NT2/D1 (cell line): ENCODE measurements at places on chromosomes 2 and 18.

- DNase-seq, result no peak
Observed at GRCh38 chr2:72780477-72780876, 45.4 kb downstream of the EXOC6B start.

GRCh38 chr18:9756933-9757470 is 48.9 kb downstream of the RAB31 start:
- DNase-seq, result no peak

- DNase-seq, result no peak
Observed at GRCh38 chr2:137156221-137156844, 391.0 kb downstream of the THSD7B start.

DNA sequence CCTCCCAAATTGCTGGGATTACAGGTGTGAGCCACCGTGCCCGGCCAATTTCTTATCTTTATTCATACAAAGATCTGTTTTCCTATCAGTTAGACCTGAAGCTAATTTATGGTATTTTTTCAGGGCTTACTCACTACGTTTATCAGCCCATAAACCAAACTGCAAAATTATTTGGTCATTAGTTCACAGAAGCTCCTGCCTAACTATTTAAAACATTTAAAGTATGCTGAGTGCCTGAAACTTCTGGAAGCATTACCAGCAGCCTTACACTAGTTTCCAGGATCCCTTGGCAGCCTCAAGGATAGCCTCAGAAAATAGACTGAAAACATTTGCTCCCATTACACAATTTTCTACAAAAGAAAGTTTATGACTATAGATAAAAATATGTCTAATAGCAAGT is 68.8 kb downstream of the GALNT13 start:
- no peak for DNase-seq

DNA sequence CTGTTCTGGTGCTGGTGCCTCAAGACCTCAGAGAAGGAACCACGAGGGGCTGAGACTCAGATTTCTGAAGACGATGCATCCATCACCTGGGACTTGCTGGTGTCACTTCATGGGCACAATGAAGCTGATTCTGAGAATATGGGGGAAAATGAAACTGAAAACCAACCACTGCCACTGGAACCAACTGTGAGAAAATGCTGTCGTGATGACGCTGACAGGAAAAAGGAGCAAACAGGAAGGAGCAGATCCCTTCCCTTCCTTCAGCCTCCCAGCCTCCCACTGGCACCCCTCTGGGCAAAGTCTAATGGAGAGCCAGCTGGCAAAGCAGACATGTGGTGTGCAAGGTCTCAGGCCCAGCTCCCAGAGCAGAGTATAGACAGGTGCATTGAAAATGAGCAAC is 109.7 kb downstream of the FOXI3 start:
- DNase-seq, result no peak

- DNase-seq, result no peak
Observed at GRCh38 chr18:50061876-50062517, 132.9 kb downstream of the MYO5B start.

DNA sequence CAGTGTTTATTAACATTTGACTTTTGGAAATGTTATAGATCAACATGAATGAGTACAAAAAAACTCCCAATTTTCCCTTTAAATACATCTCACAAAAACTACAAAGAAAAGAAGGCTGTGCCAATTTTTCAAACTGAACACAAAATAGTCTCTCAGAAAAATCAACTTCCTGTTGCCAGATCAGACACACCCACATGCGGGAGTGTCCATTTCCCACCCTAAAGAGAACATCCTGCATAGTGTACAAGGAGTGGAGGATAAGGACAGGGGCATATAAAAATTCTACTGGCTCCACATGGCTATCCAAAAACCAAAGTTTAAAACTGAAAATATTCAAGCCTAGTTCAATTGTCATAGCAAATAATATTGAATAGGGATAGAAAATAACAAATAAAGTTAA is 165.3 kb downstream of the ATAD2B start:
- no peak for DNase-seq

DNA sequence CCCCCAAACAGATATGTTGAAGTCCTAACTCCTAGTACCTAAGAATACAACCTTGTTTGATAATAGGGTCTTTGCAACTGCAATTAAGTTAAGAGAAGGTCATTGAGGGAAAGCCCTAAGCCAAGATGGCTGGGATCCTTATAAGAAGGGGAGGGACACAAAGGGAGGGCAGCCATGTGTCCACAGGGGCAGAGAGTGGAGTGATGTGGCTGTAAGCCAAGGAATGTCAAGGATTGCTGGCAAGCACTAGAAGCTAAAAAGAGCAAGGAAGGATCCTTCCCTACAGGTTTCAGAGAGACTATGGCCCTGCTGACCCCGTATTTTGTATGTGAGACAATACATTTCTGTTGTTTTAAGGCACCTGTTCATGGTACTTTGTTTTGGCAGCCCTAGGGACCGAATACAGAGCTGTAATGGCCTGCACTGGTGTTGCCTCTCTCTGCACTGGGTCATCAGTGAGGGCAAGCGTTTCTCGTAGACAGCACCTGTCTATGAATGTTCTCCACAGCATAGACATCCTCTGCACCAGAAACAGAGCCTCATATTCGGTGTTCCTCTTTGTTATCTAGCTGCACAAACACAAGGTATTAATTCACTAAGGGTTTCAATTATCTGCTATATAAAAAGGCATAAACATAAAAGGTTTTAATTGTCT is 75.4 kb upstream of the AQP4 start:
- no peak for DNase-seq

- peak; percentile 72 for DNase-seq
Observed at GRCh38 chr18:57353940-57354461, 1.6 kb downstream of the ST8SIA3 start.

DNA sequence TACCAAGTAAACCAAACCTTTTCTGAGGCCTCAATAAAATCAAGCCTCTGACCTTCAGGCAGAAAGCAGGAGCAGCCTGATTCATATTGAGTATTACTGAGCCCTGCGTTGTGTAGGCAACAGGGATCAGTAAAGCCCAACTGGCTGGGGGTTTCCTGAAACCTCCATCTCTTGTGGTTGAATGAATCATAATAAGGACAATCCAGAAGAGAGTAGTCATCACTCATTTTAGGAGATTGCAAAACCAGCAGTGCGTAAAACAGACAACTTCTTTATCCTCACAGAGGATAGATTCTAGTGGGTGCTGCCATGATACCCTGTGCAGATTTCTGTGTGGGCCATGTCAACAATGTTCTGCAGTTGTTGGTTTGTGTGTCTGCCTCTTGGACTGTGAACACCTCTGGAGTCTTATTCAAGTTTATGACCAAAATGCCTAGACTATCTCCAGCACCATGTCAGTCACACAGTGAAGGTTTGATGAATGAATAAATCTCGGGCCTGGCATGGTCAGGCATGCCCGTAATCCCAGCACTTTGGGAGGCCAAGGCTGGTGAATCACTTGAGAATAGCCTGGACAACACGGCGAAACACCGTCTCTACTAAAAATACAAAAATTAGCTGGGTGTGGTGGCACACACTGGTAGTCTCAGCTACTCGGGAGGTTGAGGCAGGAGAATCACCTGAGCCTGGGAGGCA is 51.8 kb upstream of the RAB27B start:
- no peak for DNase-seq

DNA sequence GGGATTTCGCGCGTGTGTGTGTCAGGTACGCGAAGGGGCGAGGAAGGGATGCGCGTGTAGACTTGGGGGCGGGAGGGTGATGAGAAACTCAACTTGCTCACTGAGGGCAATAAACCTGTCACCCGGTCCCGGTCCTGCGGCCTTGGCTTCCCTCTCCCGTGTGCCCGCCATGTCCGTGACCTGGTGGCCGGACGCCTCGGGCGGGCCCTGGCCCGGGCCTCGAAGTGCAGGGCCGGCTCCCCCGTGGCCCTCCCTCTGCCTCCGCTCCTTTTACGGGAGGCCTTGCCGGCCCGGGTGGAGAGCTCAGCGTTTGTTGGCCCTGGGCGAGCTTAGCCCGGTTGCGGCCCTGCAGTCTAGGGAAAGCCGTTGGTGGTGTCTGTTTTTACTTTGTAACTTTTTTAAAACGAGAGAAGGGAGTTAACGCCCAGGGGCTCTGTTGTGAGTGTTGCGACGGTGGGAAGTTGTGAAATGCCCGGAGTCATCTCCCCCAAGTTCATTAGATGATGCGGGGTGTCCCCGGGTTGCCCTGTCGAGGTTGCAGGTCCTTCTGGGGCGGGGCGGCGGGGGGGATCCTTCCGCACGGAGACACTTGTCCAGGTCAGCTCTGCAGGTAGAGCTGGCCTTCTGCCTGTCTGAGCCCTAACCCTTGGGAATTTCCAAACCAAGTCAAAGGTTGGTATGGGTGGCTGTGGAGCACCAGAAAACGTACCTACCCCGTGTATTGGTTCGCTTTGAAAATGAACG is 883 bp downstream of the SMCHD1 start:
- DNase-seq, result no peak

- no peak for DNase-seq
Observed at GRCh38 chr2:215919624-215920243, 93.6 kb downstream of the MREG start.

GRCh38 chr2:214587442-214587841 is 176.6 kb downstream of the VWC2L start:
- peak; percentile 18 for DNase-seq

GRCh38 chr18:53756610-53756972 is 467.9 kb downstream of the MBD2 start:
- DNase-seq, result no peak

GRCh38 chr2:233764264-233764663 is 4.2 kb downstream of the UGT1A1 start:
- no peak for DNase-seq

- no peak for DNase-seq
Observed at GRCh38 chr2:206875701-206876100, 63.6 kb upstream of the CPO start.

DNA sequence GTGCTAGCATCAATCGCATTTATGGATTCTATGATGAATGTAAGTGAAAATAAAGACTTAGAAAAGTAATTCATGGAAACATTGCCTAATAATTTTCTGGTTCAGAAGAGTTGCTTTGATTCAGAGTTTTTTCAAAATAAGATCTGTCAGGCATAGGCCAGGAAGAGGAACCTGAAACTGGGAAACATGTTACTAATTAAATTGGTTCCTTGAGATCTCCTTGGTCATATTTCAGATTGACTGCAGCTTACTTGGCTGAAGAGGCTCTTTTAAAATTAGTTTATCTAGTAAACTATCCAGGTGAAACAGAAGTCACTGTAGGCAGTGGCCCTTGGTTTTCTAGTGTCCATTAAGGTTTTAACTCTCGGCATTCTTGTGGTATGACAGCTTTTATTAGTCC is 27.4 kb downstream of the PPP1CB start:
- DNase-seq, result no peak

DNA sequence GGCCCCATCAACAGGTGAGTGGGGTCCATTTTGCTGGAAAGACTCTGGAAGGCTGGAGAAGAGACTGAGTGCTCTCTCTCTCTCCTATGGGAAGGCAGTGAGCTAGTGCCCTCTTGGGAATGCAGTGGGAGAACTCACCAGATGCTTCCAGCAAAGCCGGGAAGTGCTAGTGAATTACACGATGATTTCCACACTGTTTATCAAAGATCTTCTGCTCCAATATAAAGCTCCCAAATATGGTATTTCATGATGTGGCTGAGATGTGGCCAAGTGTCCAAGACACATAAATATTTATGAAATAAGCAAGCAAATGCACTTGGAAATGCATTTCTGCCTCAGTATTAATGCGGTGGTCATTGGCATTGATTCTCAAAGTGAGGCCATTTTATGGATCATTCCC is 135.9 kb downstream of the VAPA start:
- DNase-seq, result no peak

DNA sequence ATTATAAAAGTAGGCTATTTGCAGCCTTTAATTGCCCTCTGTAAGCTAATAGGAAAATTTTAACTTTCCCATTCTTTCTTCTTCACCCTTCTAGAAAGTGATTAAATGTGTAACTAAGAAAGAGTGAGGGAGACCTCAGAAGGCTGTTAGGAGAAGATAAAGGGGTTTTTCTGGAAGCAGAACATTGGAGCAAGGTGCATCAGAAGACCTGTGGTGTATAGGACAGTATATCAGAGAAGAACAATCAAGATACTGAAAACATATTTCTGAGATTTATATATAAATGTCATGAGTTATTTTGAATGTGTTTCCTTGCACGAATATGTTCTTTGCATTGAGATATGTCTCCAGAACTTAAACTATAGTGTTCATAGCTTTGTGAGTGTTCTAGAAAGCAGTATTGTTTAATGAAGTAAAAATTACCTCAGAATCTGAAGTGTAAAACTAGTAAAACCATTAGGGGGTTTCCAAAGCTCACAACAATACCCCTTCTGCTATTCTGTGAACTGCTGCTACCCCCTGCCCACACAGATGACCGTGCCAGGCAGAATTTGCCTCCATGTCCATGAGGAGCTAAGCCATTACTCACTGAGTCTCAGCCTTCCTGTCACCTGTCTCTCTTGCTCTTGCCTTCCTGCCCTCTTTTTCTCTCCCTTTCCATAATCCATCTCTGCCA is 537.9 kb downstream of the EPHA4 start:
- DNase-seq, result no peak

GRCh38 chr2:203662951-203663350 is 43.5 kb upstream of the CD28 start:
- no peak for DNase-seq

DNA sequence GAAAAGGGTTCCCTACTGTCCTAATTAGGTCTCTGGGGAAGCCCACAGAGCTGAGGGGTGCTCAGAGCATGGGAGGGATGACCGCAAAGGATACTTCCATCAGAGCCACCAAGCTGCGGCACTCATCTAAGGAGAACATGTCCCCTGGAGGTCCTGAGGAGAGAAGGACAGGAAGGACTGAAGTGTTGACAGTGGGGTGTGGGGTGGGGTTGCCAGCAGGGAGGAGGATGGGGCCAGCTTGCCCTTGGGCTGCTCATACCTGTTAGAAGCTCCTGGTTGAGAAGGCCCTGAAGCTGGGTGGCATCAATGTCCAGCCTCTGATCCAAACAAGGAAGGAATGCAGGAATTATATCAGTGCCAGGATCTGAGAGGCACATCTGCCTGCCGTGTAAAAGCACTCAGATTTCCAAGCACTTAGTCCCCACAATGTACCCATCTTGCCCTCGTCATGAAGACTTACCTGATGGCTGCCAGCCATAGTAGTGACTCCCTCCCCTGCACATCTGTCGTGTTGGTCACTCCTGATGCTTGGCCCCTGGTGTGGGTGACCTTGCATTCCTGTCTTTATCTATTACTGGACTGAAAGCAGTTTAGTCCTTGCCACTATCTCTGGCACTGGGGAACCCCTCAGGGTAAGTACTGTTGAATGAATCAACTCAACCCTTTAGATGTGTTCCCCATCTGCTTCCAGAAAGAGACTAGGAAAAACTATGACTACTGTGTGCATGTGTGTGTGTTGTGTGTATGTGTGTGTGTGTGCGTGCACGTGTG is 68.9 kb downstream of the CAPN13 start:
- DNase-seq, result no peak

- no peak for DNase-seq
Observed at GRCh38 chr2:106284691-106285202, 90.6 kb upstream of the UXS1 start.

DNA sequence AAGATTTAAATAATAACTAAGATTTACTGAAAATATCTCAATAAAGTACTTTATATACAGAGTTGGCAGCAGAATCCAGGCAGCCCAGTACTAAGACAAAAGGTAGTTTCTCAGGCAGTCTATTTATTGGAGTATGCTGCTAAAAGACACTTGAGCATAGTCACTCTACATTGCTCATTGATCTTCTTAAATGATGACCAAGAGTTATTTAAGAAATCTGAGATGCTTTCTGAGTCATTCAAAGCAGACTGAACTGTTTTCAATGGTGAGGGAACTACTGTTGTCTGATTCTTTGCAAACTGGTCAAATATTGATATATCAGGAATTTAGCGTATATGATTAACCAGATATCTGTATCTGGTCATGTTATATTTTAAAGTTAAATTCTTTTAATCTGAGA is 133.6 kb downstream of the PHLPP1 start:
- no peak for DNase-seq

- no peak for DNase-seq
Observed at GRCh38 chr2:190301032-190301431, 18.6 kb downstream of the HIBCH start.
